Transverse colon (tissue), 4 donors: ENCODE measurements at places on chromosomes 13 and 19. TPM values are rescaled to one million over a fixed set of nuclear protein-coding genes. Genes with fewer than 3 reads are reported as not detected.

The MRPL4 gene
- total RNA-seq = 72.9 TPM

The MYO9B gene
- 187 TPM for total RNA-seq

The ZSCAN4 gene
- total RNA-seq = not detected

- DNase-seq = no peak
Measured at GRCh38 chr13:50072676-50073075, 57.4 kb downstream of the KCNRG start.

DNA sequence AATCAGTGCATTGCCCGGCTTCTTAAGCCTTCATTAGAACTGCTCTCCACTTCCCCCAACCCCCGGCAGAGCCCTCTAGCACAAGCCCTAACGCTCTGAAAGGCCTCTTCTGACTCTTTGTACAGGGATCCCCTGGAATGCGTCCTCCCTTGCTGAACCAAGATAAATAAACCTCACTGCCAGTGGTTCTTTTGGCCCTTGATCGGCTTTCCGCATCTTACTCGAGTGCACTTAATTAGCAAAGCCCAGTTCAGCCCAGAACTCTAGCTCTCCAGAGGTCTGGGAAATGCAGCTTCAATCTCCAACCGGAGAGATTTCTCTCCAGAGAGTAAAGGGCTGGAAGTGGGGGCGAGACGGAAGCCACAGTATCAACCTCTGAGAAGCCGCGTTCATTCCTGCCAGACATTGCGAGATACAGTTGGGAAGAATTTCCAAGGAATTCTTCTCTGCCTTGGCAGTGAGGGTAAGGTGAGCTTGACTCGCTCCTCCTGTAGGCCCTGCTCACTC is 8.7 kb upstream of the ZNF444 start:
- DNase-seq = no peak

- no peak for DNase-seq
Measured at GRCh38 chr13:77124423-77124822, 97.5 kb upstream of the FBXL3 start.

DNA sequence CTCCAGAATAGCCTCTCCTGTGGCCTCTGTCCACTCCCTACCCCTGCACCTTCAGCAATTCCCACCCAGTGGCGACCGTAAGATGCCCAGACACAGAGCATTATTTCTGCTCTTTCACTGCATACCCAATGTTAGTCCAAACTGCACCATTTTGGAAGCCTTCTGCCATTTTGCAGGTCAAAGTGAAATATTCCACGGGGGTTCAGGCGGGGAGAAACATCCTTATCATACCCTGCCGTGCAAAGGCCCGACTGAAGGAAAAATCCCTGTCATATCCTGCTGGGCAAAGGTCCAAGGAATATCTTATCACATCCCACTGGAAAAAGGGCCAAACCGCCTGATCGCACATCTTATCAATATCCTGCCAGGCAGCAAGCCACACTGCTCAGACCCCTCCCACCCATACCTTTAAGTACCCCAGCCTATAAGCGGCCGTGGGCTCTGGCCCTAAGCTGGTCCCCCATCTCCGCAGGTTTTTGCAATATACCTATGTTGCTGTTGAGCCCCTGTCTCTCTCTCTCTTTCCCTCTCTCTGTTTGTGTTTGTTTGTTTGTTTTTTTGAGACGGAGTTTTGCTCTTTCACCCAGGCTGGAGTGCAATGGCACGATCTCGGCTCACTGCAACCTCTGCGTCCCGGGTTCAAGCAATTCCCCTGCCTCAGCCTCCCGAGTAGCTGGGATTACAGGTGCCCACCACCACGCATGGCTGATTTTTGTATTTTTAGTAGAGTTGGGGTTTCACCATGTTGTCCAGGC is 18.2 kb downstream of the CLEC11A start:
- no peak for DNase-seq

DNA sequence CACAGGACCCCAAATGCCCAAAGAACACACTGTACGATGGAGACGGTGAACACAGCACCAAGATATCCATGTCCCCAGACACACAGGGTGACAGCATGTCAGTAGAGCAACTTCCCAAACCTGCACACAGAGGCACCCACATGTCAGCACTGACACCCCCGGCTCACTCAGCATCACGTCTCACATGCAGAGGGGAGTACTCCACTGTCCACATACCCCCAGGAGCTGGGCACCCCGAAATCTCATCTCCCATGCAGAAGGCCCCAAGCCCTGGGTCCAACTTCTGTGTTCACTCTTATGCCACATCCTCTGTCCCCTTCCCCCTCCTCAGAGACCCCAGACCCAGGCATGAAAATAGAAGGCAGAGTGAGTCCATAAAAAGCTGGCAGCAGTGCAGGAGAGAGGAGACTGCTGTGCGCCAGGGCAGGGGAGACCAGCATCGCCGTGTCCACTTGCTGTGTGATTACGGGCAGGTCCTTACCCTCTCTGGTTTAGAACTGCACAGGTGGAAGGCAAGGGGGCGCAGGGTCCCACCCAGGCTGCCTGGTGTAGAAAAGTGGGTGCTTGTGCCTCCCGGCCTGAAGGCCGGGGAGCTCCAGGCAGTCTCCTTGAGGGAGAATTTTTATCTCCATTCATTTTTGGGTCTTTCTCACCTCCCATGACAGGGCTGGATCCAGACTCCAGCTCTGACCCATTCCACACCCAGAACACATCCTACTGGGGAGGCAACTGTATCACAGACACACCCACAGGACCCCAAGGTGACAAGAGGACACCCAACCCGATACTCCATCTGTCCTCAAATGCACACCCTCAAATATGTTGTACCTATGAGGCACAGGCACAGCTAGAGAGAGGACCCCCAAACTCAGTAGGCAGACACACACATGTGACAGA is 17.0 kb downstream of the ERFL start:
- DNase-seq = no peak

DNA sequence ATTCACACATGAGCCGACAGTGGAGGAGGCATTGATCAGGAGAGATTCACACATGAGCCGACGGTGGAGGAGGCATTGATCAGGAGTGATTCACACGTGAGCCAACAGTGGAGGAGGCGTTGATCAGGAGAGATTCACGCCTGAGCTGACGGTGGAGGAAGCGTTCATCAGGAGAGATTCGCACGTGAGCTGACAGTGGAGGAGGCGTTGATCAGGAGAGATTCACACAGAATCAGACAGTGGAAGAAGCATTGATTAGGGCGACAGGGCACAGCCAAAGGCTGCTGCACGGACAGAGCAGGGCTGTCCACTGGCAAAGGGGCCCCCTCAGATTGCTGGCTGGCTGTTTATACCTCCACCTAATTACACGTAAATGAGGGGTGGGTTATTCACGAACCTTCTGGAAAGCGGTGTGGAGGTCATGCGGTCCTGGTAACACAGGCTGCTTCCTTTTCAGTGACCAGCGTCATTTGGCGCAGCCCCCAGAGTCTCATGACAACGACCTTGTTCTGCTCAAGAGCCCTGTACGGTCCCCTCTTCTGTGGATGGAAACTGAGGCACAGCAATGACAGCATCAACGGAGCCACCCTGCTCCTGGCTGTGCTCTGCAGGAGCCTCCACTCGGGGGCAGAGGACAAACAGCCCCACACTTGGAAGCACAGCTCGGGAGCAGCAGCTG is 50.6 kb upstream of the GAS6 start:
- no peak for DNase-seq

- DNase-seq = no peak
Measured at GRCh38 chr13:83819611-83820010, 62.7 kb downstream of the SLITRK1 start.

GRCh38 chr19:44875666-44876451 is 15.2 kb upstream of the TOMM40 start:
- DNase-seq = peak; percentile 64

DNA sequence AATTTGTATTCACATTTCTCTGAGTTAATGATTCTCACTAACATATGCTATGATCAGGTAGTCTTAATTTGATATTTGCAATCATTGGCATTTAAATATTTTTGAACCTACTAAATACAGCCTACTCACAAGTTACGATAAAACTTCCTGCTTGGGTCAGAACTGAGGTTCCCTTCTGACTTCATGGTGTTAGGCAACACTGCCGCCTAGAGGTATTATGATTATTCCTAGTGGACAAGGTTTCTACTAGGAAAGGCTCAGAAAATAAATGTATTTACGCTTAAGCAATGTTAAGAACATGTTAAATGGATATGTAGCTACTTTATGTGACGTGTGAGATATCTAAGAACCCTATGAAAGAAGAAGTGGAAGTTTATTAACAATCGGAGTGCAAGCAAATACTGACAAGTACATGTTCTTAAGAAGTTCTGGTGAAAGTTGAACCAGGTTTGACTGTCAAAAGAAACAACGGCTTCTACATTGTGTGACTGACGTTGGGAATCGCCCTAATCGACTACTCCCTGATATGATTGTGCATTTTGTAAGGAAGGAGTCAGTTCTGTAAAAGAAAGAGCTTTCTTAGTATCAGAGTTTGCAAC is 1395.8 kb downstream of the SLITRK5 start:
- peak; percentile 12 for DNase-seq

DNA sequence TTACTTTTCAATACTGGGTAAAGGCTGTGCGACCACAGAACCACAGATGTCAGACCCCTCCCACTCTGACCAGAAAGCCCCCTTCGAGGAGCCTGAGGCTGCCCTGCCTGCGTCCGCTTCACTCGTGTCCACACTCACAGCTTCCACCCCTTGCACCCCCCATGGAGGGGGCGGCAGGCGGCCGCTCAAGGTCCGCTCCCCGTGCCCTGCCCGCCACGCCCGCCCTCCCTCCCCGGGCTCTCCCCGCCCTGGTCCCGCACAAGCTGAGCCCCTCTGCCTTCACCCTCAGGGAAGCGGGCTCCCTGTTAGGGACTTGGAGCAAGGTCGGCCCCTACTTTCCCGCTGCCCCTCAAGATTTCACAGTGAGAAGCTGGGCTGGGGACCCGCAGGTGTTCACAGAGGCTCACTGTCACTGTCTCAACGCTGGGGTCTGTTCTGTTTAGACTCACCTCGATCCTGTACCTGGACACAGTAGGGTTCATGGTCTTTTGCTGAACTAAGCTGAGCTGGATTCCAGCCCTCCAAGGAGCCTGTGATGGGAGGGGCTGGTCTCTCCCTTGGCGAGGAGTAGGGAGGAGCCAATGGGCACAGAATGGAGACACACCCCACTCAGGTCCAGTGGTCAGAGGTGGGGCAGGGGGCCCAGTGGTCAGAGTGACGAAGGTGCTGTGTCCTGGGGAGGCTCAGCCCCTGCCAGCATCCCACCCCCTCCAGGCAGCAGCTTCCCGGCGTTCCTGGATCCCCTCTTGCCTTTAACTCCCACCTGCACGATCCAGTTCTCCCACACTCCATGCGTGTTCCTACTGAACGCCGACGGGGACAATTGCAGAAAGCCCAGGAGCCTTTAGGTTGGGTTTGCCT is 69.5 kb downstream of the SPACA7 start:
- DNase-seq = no peak

DNA sequence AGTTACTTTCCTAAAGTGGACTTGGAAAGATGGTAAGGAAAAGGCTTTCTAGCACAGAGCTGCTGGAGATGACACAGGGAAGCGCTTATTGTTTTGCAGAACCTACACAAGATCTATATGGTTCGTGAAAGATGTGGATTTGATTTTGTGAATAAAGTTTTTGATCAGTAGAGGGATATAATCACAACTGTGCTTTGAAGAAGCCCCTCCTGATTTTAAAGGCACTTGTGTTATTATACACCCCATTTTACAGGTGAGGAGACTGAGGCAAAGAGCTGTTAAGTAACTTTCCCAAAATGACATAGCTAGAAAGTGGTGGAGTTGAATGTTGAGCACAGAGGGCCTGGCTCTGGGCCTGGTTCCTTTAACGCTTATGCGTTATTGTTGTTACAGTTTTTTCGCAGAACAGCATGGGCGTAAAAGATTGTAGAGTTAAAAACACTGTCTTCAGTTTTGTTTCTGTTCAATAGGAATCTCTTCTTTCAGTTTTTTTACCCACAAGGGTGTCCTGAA is 1.4 kb downstream of the TDRD3 start:
- DNase-seq = no peak
